GM13976 (cell line): ENCODE measurements at places on chromosomes 3 and 15.

DNA sequence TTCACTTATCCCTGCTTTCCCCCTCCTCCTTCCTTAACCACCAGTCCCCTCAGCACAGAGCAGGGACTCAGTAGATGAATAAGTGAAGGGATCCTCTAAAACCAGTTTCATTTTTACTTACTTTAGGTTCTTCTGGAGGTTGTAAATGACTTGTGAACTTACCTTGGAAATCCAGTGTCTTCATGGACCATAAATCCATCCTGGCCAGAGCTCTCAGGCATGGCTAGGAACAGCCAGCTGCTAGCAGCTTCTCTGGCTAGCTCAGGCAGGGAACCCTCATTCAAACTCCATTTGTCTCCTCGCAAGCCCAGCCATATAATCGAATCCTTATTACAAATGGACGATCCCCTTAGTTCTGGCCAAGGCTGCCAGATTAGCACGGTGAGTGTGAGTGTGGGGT is 78.5 kb downstream of the LRTM1 start:
- DNase-seq, result no peak

- no peak for DNase-seq
Measured at GRCh38 chr15:38885001-38885400, 320.4 kb upstream of the RASGRP1 start.

DNA sequence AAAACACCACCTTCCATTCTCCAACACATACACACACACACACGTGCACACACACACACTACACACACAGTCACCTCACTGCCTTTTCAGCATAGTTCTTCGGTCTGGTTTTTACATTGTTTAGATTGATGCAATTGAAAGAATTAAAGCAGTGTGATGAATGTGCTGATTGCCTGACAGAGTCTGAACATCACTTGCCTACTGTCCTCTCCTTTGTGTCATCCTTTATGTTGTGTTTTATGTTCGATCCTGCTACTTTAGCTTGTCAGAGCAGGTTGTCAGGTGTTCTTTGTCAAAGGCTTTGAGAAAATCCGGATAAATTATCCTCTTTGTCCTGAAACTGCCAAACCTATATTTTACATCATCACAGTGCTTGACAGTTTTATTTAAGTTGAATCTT is 80.4 kb downstream of the IQCH start:
- no peak for DNase-seq

DNA sequence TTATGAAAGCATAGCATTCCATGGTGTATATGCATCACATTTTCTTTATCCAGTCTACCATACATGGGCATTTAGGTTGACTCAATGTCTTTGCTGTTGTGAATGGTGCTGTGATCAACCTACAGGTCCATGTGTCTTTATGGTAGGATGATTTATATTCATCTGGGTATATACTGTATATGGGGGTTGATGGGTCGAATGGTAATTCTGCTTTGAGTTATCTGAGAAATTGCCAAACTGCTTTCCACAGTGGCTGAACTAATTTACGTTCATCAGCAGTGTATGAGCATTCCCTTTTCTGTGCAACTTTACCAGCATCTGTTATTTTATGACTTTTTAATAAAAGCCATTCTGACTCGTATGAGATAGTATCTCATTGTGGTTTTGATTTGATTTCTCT is 662.4 kb upstream of the BCHE start:
- no peak for DNase-seq

DNA sequence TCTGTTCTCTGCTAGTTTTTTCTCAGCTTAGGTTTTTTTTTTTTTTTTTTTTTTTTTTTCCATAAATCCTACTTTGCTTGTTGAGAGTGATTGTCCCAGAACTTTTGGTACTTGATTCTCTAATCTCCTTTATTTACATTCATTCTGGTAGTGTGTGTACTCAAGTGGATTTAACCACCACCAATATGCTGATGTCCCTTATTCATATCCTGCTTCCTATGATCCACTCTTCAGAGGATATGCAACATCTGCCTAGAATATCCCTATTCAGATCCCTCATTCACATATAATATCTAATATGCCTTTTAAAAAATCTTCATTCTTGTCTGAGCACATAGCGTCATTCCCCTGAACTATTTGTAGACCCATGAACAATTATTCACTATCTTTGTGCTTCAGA is 342.9 kb downstream of the VGLL3 start:
- no peak for DNase-seq

DNA sequence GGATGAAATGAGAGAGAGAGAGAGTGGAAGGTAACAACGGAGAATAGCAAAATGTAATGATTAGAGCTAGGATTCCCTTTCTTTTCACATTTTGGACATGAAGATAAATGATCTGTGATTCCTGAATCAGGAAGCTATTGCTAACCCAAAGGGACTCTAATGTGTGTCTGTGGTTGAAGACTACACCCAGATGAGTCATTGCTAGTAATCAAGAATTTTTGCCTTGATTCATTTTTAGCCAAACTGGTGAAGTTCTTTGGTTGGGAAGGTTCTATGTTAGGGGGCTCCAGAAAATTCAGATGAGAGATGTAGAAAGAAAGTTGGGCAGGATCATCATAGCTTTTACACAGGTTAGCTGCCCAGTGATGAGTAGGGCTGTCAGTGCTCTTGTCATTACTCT is 116.4 kb downstream of the DUT start:
- no peak for DNase-seq

GRCh38 chr3:71577011-71577410 is 6.5 kb downstream of the FOXP1 start:
- DNase-seq, result no peak

DNA sequence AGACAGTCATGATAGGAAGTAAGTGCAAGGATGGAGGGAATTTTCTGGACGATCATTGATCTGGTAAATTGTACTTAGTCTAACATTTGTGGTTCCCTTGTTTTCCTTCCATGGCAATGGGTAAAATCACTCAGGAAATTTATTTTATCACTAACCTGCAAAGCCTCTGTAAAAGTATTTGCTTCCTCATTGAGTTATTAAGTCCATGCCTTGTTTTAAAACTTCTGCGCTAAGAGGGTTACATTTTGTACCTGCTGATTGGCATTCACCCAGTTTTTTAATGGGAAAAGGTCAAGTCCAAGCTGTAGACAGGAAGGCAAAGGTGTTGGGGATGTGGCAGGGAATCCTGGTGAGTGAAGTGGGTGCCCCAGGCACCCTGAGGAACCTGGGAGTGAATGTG is 146.2 kb upstream of the NR2F2 start:
- DNase-seq, result no peak

- DNase-seq, result no peak
Measured at GRCh38 chr3:102143536-102143935, 291.3 kb upstream of the ZPLD1 start.

- DNase-seq, result no peak
Measured at GRCh38 chr15:39573844-39574243, 7.0 kb upstream of the THBS1 start.

- no peak for DNase-seq
Measured at GRCh38 chr3:16739541-16740105, 134.4 kb upstream of the DAZL start.

GRCh38 chr15:78408961-78409360 is 29.1 kb upstream of the IREB2 start:
- DNase-seq, result no peak

- no peak for DNase-seq
Measured at GRCh38 chr15:78052001-78052401, 25.5 kb downstream of the TBC1D2B start.
